ENCODE measurements at places on chromosomes 13 and 19.

DNA sequence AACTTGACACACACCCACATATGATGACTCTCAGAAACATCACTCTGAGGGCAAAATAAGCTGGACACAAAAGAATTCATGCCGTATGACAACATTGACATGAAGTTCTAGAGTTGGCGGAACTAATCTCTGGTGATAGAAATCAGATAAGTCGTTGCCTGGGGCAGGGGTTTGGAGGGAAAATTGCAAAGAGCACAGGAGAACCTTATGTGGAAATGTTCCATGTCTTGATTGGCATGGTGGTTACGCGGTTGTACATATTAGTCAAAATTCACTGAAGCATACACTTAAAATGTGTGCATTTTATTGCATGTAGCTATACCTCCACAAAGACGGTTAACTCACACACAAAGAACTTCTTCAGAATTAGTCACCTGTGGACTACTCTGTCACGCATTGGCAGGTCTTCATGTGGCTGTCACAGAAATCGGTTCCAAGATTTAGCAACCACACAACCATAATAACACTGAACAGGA, 137.8 kb upstream of the GJB6 start:
- DNase-seq: no peak

- DNase-seq: peak; percentile 97
Observed at GRCh38 chr19:47428177-47428894, 9.0 kb upstream of the MEIS3 start.

DNA sequence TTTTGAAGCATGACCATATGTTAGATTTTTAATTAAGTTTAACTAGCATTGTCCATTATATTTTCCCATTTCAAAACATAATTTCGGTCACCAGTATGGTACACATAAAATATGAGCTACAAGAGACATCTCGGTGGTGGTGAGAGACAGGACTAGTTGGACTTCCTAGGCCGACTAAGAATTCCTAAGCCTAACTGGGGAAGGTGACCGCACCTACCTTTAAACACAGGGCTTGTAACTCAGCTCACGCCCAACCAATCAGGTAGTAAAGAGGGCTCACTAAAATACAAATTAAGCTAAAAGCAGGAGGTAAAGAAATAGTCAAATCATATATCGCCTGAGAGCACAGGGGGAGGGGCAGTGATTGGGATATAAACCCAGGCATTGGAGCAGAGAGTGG, 22.9 kb downstream of the DNAJC15 start:
- DNase-seq: no peak

DNA sequence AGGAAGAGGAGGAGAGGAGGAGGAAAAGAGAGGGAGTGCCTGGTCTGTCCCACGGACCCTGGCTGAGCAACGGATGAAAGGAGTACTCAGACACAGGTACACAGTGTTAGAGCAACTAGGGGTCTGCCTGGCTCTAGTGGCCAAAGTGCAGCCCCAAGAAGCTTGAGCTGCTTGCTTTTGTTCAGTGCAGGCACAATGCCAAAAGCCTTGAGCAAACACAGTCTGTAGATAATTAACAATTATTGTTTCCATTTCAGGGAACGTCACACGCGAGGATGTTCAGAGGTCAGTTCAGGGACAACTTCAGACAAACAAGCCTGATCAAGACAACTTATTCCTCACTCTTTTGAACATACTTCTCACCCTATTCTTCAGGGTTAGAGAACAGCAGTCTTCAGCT, 32.2 kb upstream of the ZNF726 start:
- DNase-seq: no peak

DNA sequence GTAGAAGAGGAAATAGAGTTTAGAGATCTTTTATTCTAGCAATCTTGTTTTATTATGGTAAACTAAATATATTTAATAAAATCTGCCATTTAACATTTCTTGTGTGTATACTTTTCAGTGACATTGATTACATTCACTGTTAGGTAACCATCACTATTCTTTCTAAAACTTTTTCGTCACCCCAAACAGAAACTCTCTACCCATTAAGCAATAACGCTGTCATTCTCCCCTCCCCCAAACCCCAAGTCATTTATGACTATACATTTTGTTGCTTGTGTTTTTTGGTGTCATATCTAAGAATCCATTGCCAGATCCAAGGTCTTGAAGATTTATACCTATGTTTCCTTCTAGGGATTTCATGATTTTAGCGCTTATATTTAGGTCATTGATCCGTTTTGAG, 10.6 kb downstream of the URI1 start:
- no peak for DNase-seq

DNA sequence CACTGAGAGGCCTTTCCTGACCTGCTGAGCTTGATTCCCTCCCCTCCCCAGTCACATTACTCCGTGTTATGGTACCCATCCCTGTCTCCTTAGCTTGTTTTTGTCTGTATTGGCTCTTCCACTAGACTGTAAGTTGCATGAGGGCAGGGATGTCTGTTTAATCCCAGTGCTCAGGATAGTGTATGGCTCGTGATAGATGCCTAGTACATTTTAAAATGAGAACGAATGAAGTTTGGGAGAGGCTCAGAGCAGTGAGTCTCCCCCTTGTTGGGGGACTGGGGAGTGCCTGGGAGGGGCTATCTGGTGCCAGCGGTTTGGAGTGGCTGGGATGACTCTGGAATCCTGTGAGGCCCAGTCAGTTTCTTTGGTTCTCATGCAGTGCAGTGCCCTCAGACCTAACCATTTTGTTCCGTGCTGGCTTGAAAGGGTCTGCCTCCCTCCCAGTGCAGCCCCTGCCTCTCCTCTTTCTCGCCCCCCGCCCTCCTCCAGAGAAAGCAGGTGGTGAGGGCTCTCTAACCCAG, 35.5 kb downstream of the ACTN4 start:
- no peak for DNase-seq

DNA sequence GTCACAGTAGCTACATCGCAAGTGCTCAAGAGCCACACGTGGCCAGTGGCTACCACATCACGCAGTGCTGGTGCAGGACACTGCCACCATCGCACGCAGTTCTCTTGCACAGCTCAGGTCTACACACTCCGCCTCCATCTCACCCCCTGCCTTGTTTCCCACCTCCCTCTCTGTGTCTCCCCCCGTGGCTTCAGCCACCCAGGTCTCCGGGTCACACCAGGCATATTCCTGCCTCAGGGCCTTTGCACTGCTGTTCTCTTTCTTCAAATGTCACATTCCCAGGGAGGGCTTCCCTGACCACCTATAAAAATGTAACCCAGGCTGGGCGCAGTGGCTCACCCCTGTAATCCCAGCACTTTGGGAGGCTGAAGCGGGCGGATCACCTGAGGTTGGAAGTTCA, 10.6 kb downstream of the CCDC8 start:
- no peak for DNase-seq

GRCh38 chr13:47837104-47837880, 163.8 kb downstream of the SUCLA2 start:
- no peak for DNase-seq

DNA sequence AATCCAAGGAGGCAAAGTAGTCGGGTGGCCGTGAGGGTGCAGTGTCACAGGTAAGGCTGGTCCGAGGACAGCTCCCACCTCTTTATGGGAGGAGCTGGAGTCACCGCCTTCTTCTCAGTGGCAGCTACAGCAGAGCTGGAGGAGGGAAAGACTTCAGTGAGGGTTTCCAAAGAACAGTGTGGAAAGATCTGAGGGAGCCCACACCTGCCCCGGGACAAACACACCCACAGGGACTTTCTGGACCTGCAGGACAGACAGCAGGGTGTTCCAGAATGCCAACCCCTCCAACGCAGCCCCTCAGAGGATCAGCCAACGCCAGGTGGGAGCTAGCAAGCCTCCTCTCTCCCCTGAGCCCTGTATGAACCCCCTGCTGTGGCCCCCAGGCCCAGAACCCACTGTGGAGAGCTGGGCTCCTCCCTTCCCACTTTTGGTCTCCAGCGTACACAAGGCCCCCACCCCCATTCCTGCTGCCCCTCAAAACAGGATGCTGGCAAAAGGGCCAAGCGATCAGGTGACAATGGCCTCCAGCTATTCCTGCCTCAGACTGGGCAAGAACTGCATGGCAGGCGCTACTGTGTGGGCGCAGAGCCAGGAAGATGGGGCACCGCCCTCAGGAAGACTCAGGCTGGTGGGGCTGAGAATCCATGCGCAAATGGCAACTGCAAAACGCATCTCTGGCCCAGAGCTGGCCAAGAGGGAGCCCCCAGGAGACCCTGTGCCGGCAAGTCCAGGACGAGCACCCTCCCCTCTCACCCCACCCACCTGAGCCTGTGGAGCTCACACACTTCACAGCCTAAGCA, 3.5 kb upstream of the CD320 start:
- DNase-seq: no peak

- DNase-seq: no peak
Observed at GRCh38 chr19:40376286-40376862, 13.6 kb downstream of the HIPK4 start.

- no peak for DNase-seq
Observed at GRCh38 chr13:40595693-40596092, 70.7 kb downstream of the FOXO1 start.

- DNase-seq: no peak
Observed at GRCh38 chr19:10544753-10545251, 1.1 kb downstream of the ATG4D start.

DNA sequence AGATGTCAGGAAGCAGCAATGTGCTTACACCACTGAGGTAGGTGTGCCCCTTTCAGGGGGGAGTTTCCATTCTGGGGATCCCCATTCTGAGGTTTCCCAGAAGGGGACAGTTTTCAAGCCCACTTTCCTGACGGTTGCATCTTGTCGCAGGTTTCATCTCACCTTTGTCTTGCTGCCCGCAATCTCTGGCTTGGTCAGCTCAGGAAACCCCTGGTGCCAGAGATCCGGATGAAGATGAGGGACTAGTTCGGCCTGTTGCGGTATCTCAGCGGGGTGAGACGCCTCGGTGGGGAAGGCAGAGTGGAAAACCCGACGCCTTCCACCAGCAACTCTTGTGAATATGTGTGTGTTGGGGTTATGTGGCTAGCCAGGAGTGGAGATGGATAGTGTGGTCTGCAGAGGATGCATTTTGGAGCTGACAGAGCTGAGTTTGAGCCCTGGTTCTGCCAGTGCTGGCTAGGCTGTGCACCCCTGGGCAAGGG, 13.1 kb downstream of the TNFSF9 start:
- DNase-seq: no peak

All from NCI-H774 (cell line).